ENCODE measurements at places on chromosomes 6 and 20. TPM values are rescaled to one million over a fixed set of nuclear protein-coding genes. Genes with fewer than 3 reads are reported as not detected.

DNA sequence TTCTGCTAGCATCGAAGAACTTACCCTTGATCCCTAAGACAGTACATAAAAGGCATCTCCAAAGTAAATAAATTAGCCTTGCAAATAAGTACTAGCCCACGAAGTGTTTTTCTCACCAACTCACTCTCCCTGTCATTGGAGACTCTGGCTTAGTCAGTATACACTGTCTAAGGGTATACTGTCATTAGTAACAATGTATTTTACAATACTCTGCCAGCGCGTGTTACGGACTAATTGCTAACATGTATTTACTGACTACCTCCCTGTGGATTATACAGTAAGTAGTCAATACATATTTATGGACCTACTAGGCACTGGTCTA lies 72.1 kb downstream of the NFATC2 start:
- no peak for DNase-seq

DNA sequence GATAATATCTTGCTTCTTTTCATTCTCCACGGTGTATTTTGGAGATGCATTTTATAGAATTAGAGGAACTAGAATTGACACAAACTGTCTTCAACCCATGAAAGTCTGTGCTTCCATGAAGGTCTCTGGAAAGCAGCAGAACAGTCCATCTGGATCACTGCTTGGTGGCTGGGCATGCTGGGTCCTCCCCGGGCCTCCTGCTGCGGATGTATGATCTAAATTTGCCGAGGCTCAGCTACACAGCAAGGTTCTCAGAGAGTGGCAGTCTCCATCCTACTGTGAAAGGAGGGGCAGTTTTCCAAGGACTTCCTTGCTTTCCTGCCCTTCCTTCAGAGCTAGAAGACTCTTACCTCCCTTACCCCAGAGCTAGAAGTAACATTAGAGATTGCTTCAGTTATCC lies 15.1 kb downstream of the PKIG start:
- no peak for DNase-seq

DNA sequence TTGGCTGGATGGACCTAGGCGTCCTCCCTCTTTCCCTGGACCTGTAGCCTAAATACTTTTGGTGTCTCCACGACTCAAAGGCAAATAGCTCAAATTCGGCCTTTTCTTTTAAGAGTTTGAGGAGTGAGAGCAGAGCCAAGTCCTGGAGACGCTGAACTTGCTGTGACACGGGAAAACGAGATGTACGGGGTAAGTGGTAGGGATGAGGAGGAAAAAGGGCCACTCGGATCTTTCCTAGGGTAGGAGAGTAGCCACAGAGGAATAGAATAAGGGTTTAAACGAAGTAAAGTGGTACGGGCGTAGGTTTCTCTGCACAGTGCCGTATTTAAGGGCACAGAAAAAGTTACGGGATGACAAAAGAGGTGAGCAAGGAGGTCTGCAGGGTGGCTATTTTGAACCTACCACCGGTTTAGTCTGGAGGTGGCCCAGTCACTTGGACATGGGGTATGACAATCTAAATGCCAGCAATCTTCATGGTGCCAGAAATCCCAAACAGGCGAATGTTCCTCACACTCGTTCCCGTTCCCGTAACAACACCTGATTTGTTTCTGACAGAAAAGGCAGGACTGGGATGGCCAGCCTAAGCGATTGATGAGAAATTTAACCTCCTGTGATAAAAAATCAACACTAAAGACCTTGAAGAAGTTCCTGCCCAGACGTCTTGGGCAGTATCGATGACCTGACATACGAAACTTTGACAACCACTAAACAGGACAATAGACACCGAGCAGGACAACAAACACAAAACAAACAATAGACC lies 149.3 kb downstream of the TRIM27 start:
- DNase-seq = no peak

The ULBP1 gene
- 0.26 TPM for total RNA-seq

The TULP1 gene
- total RNA-seq = not detected

The RNF217 gene
- 13.2 TPM for total RNA-seq

DNA sequence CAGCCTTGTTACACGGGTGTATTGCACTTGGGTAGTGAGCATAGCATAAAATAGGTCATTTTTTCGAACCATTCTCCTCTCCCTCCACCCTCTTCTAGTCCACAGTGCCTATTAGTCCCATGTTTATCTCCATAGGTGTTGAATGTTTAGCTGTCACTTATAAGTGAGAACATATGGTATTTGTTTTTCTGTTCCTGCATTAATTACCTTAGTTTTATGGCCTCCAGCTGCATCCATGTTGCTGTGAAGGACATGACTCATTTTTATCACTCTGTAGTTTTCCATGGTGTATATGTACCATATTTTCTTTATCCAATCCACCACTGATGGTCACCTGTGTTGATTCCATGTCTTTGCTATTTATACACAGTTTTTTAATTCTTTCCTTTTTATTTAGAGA lies 889.5 kb downstream of the EYS start:
- no peak for DNase-seq

GRCh38 chr6:79413562-79414002 lies 123.6 kb downstream of the LCA5 start:
- DNase-seq = peak; percentile 30

DNA sequence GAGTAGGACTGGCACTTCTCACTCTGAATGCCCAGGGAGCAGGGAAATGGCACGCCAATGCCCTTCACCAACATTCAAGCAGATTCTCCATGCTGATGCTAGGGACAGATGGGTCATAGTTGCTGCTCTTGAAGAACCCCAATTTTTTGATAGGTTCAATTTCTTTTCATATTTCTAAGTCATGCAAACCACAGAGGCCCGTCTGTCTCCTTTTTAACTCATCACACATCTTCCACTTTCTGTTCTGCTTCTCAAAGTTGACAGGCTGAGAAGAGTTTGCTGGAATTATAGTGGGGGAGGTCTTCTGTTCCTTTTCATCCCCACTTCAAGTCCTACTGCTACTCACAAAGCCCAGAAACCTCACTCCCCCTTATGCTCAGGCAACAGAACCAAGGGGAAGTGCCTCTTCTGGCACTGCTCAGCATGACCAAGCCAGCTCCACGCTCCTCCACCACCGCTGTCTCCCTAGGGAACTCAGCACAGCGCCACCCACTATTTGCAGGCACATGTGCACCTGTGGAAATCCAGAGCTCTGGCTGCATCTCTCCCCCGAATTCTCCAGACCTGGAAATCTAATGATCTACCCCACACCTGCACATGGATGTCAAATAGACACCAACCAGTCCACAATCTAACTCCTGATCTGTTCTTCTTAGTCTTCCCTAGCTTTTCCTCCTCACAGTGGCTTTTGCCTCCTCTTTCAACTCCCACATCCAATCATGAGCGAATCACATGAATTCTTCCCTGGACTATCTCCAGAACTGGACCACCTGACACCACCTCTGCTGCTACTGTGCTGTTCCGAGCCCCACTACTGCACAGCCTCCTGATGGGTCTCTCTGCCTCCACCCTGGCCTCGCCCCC lies 10.7 kb downstream of the ZBTB24 start:
- DNase-seq = no peak
